ENCODE measurements at places on chromosomes 7 and 10.

DNA sequence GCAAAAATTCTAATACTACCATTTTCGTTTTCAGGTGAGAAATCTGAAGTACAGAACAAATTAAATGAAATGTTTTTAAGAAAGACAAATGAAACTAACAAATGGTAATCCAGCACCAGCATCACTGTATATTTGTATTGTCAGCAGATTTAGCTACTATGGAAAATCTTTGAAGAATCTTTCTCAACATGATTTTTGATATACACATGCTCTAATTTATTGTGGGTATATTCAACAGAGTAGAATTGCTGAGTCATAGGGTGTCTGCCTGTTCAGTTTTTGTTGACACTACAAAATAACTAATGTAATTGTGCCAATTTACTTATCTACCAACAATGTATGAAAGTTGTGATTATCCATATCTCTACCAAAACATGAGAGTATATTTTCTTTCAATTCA is 437.6 kb downstream of the PCDH15 start:
- no peak for DNase-seq

DNA sequence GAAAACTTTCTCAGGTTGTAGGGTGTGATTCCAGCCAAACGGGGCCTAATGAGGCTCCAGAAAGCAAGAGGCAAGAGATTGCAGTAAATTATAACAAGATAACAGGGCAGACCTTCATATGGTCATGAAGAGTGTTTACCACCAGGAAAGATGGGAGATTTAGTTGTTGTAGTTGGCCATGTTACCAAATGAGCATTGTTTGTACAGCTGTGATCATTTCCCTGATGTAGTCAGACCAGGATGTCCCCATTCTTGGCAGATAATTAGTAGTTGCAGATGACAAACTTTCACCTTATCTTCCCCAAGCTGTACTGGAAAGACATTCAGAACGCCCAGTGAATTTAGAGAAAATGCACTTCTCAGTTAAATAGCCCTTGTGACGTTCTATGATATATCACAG is 630.8 kb downstream of the ANKRD7 start:
- no peak for DNase-seq

DNA sequence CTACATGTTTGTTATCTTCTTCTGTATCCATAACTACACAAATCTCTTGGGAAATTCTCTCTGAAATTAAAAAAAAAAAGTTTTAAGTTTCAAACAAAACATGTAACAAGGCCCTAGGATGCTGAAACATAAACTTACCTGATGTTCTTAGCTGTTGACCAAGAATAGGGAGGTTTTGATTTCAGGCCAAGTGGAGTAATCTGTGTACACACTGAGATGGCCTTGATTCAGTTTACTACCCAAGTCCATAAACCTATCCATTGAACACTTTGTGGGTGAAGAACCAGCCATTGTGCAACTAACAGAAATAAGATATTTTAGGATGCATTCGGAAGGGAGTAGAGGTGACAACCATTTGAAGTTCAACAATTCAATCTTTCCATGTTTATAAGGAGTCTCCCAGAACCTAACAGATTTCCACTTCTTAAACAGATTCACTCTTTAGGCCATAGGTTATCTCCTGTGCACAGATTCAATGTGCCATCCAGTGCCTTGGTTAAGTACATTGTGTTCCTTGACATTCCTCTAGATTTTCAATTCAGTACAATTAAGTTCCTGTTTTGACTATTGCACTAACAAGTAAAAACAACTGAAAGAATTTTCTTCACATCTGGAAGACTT is 143.1 kb downstream of the CRPPA start:
- no peak for DNase-seq

GRCh38 chr10:86290933-86291615 is 75.5 kb downstream of the GRID1 start:
- no peak for DNase-seq

DNA sequence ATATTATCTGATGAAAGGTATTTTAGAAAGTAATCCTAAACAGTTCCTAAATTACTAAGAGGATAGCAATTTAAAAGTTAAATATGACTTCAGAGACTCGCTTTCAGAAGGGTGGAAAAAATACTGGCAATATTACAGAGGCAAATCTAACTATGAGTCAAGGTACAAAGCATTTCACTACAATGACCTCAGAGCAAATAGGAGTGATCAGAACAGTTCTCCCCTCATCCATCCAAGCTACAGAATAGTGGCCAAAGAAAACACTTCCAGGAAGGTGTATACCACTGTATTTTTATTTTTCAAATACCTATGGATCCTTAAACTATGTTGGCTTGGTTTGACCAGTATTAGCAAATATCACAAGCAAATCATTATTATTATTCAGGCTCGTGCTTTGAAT is 112.8 kb upstream of the ODAD2 start:
- no peak for DNase-seq

GRCh38 chr7:76133164-76133775 is 68.4 kb upstream of the SRRM3 start:
- no peak for DNase-seq

- DNase-seq: no peak
Measured at GRCh38 chr7:70619659-70620058, 512.3 kb upstream of the GALNT17 start.

DNA sequence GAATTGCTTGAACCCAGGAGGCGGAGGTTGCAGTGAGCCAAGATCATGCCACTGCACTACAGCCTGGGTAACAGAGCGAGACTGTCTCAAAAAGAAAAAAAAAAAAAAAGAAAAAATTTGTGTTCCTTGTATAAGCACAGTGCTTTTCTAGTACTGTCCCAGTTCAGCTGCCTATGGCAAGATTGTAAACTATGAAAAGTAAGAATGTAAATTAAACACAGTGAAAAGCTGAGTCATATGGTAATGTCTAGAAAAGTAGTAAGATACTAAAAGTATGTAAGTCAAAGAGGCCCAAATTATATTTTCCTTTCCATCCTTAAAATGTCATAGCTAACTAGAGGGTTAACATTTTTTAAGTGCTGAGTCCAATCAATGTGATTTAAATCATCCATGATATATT is 42.8 kb downstream of the RBM20 start:
- no peak for DNase-seq

DNA sequence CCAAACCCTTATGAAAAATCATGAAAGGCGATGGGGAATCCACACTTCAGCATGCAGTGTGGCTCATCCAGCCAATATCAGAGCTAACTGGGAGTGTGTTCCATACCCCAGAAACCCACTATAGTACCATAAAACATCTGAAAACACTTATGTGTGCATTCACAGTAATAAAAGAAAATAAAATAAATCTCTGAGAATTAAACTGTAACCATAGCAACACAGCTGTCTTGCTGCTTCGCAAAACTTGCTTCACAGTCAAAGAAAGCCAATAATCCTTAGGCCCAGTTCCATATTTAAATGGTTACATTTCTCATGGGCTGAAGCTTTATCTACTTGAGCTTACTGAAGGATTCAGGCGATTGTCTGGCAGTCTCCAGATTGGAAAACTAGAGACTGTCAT is 19.9 kb upstream of the POLR1F start:
- DNase-seq: no peak

- no peak for DNase-seq
Measured at GRCh38 chr7:115116773-115117715, 195.2 kb downstream of the MDFIC start.

GRCh38 chr7:47704936-47705335 is 123.0 kb upstream of the TNS3 start:
- DNase-seq: no peak

DNA sequence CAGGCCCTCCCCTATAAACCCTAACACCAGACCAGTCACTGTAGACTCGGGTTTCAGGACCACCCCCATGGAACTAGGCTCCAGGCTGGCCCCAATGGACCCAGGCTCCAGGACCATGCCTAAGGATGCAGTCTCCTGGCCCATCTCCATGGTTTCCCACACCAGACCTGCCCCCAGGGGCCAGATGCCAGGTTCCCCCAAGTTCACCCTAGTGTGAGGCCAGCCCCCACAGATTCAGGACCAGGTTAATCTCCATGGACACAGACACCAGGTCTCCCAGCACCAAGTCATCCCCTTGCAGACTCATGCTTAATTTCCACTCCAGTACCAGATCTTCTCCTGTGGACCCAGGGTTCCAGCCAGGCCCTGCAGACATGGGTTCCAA is 103.8 kb upstream of the LANCL2 start:
- DNase-seq: no peak

DNA sequence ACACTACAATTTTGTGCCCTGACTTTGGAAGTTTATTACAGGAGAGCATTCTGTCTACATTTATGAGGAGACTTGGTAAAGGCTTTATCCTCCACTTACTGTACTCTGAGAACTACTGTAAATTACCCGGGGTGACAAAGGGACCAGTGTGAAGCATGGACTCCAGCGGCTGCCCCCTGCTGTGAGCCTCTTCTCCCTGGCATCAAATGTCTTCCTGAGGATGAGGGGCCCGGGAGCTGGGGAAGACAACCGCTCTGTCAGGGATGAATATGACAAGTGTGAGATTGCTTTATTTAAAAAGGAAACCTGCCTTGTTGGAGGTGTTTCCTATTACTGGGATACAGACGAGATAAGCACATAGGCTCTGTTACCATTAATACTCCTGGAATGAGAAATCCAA is 714.8 kb downstream of the CCSER2 start:
- no peak for DNase-seq

- DNase-seq: no peak
Measured at GRCh38 chr10:15821046-15821683, 39.1 kb downstream of the MINDY3 start.

GRCh38 chr10:75403144-75403938 is 1.8 kb upstream of the ZNF503 start:
- no peak for DNase-seq

DNA sequence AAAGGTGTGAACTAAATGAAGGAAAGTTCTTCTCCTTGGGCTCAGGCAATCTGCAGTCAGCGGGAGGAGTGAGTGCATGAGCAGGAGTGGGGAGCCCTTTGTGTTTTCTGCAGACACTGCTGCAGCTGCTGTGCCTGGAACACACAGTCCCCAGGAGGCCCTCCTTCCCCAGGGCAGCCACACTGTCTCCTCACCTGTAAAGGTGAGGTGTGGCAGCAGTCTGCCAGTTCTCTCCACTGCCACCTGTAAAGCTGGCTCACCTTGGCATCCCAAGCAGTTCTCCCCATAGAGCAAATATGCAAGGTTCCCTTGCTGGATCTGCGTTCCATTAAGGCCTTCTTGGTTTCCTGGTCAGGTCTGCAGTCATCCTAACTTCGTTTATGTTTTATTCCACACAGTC is 5.2 kb upstream of the VWC2 start:
- no peak for DNase-seq

- DNase-seq: no peak
Measured at GRCh38 chr10:58645416-58646146, 132.9 kb downstream of the BICC1 start.

DNA sequence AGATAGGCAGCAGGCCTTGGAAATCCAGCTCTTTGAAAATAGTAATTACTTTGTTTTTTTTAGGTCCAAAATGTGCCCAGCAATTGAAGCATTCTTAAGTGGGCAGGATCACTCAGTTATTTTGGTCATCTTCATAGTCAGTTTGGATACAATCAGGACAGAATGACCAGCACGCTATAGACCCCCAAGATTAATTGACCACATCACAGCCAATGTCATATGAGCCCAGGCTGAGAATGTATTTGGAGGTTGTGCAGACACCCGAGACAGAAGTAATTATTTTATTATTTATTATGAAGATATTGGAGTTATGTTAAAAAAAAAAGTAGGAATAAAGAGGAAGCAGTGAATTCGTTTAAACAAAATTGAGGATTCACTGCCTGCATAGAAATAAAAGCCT is 93.3 kb upstream of the PFKP start:
- DNase-seq: no peak

GRCh38 chr10:62354916-62355315 is 19.3 kb upstream of the ZNF365 start:
- DNase-seq: no peak

DNA sequence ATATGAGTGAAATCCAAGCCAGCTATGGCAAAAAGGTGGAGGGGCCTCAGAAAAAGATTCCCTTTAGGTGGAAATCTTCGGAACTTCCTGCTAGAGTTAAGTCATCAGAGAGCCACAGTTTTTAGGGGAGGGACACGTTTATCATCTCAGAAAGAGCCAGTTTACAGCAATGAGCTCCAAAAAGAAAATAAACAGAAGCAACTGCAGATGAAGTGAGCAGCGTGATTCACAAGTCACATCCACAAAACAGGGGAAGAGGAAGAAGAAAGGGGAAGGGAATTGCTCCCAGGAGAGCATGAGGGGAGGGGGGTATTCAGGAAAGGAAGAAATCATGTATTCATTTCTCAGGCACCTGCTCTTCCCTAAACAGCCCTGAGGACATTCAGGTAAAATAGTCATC is 156.2 kb upstream of the FOXK1 start:
- no peak for DNase-seq

- DNase-seq: no peak
Measured at GRCh38 chr7:120994512-120995410, 6.2 kb downstream of the CPED1 start.

DNA sequence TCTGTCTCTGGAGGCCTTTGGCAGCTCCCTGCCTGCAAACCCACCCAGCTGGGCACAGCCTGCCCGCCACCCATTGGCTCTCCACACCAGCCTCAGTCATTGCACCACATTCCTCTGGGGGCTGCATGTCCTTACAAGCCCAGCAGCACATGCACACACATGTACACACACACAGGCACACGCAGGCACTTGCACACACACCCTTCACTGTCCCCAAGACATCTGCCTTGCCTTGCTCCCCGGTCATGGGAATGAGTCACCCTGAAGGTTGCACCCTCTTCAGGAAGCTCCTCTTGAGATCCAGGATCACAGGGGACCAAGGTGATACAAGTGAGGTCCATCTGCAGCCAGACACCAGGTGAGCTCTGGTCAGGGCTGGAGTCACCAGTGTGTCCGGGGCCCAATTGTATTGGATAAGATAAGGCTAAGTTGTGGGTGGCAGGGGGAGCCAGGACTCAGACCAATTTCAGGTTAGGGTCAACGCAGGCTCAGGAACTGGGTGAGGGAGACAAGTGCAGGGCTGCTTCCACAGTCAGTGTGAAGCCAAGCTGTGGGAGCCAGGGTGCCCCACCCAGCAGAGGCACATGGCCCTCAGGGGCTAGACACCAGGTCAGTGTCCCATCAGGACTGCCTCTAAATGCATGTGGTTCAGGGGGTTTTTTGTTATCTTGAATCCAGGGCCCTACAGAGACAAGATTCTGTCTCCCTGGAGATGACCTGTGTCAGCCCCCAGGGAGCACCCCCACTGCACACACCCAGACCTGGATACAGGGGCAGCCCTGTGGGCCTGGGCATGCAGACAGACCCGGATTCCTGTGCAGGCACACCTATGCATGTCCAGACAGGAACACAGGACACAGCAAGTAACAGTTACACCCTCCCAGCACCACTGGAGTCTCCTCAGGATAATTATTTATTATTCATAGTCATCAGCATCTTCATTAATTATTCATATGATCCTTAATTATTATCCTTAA is 33.8 kb downstream of the KCNH2 start:
- DNase-seq: no peak

- no peak for DNase-seq
Measured at GRCh38 chr10:95451150-95451549, 110.0 kb downstream of the SORBS1 start.

Data from NCI-H1436 treated with DMSO at 0.1 percent for 48 hours (cell line).